Activated T-helper 1 cell treated with anti-CD3 and anti-CD28 coated beads, Interleukin-12 subunit alpha, Interleukin-12 subunit beta, Interleukin-2, Interleukin-4 antibody, amounts not matched to agents 30 ng/mL and 10 ng/mL and 1 ng/mL, durations not matched to agents 14 hours and 24 hours and 36 hours (primary cell): ENCODE measurements at places on chromosomes 13 and 19.

GRCh38 chr13:28047757-28048388, 52.5 kb downstream of the FLT3 start:
- no peak for DNase-seq

DNA sequence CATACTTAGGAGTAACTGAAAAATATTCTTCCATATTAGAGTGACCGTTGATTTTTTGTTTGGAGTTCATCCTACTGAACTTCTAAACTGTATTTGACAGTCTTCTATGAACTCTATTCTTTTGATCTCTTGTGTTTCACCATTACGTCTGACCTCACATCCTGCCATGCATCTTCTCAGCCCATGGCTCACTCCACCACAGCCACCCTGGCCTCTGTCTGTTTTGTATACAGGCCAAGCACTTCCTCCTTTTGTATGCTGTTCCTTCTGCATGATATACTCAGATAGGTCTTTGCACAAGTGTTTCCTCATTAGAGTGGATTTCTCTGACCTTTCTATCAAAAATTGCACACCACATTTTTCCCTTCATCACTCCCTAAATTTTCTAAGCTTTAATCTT, 119.9 kb downstream of the MAB21L1 start:
- no peak for DNase-seq

DNA sequence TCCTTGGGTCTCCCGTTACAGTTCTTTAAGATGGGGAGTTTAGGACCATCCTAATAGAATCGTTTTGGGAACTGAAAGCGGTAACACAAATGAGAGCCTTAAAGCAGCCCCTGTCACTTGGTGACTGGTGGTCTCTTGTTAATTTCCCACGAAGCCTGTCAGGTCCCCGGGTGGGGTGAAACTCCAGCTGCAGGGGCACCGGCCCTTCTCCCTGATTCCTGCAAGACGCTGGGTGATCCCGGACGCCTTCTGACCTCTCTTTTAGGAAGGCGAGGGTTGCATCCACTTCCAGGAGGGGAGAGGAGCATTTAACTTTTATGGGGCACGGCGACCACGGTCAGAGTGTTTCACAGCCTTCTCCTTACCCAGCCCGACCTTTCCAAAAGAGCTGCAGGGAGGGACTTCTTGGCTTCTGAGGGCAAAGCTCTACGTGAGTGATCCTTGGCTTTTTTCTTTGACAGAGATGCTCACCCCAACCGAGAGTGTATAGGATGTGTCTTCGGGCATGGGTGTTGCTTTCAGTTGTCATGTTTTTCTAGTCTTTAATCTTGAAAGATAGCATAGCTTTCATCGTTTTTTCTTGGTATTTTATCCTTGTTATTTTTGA, 688 bp downstream of the ZNF225 start:
- DNase-seq = no peak

DNA sequence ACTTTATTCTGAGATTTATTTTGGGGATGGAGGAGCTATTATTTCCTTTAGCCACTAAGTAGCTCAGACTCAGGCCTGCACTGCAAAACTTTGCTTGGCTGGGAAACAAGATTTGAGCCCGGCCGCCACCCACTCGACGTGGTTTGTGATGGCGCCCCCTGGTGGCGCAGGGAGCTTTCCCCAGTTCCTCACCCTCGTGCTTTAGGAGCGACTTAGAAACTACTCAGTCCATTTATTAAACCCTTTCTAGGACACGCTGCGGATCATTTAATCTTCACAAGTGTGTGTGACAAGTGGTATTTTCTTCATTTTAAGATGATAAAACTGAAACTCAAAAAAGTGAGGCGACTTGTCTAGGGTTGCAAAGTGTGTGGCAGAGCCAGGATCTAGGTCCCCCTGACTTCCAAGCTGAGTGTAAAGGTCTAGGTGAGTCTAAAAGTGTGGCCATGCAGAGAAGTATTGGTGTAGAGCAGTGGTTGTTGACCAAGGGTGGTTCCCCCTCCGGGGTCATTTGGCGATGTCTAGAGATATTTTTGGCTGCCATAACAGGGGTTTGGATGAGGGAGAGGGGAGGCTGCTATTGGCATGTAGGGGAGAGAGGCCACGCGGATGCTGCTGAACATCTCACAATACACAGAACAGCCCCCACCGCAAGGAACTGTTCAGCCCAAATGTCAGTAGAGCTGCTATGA, 2.2 kb downstream of the CXCL17 start:
- peak; percentile 68 for DNase-seq

DNA sequence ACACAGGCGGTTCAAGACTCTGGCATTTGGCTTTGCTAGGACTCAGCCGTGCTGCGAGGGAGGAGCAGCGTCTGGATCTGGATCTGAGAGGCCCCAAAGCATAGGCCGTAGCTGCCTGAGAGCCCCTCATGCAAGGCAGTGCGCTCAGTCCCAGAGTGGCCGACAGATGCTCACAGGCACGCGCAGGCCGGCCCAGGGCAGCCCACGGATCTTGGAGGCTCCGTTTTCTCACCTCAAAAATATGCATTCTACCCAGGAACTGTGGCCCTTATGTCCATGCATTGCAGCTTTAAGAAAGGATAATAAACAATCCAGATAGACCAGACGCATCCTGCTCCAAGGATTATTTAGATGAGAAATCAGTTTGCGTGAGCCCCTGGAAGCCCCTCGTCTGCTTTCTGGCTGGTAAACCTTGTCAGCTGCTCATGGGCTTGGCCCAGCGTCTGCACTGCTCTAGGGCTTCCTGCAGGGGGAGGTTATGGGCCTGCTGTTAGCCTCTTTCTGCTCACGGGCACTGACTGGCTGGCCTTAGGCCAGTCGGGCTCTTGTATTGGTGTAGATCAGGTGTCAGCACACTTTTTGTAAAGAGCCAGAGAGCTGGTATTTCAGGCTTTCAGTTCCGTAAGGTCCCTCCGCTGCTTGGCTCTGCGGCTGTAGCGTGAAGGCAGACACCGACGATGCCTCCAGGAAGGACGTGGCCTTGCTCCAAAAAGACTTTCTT, 24.2 kb downstream of the TEX29 start:
- DNase-seq = no peak

DNA sequence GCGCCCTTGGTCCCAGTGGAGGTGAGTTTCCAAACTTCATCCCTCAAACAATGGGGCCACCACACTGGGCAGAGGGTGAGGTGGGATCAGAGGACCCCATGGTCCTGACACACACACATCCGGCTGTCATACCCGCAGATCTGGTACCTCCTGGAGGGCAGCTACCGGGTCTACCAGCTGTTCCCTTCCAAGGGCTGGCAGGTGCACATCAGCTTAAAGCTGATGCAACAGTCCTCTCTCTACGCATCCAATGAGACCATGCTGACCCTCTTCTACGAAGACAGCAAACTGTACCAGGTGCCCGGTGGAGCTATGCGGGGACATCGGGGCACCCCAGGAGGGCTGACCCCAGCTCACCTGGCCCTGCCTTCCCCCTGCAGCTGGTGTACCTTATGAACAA, 14.0 kb upstream of the PSMD8 start:
- DNase-seq = no peak

DNA sequence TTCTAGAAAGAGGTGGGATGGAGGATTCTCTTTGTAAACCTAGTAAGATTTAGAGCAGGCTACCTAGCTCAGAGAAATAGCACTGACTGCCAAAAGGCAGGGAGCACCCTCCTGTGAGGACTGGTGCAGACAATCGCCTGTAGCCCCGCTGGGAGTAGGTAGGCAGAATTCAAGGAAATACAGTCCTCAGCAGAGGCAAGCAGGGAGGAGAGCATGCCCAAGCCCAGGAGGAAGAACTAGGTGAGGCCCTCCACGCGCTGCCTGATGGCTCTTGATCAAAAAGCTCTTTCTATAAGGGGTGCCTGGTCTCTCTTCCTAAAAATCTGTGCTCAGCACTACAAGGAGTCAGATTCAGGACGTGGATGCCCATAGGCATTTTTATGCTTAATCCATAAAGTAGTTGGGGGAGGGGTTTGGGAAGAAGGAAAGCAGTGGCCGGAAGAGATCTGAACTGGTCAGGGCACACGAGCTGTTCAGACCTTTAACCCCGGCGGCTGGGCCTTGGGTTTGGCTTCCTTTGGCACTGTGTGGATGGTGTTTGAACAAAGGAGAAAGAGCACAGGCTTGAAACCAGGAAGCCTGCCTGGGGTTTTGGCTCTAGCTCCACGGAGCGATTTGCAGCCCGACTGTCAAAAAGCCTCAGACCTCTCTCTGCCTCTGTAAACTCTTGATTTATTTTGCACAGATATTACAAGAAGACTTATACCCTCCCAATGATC, 320.6 kb downstream of the FOXO1 start:
- DNase-seq = no peak

- no peak for DNase-seq
Observed at GRCh38 chr19:23512151-23512925, 117.1 kb upstream of the ZNF91 start.

GRCh38 chr19:33622505-33622808, 704 bp downstream of the CHST8 start:
- DNase-seq = no peak

DNA sequence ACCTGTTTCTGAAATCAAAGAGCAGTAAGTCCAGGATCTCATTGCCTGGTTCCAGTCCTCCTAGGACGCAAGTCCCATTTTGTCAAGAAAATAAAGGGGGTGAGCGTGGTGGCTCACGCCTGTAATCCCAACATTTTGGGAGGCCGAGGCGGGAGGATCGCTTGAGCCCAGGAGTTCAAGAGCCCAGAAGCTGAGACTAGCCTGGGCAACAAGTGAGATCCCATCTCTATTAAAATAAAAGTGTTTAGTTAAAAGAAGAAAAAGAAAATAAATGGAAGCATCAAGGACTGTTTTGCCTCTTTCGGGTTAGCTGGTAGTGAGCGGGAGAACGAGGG, 344 bp upstream of the HAUS5 start:
- DNase-seq = no peak

DNA sequence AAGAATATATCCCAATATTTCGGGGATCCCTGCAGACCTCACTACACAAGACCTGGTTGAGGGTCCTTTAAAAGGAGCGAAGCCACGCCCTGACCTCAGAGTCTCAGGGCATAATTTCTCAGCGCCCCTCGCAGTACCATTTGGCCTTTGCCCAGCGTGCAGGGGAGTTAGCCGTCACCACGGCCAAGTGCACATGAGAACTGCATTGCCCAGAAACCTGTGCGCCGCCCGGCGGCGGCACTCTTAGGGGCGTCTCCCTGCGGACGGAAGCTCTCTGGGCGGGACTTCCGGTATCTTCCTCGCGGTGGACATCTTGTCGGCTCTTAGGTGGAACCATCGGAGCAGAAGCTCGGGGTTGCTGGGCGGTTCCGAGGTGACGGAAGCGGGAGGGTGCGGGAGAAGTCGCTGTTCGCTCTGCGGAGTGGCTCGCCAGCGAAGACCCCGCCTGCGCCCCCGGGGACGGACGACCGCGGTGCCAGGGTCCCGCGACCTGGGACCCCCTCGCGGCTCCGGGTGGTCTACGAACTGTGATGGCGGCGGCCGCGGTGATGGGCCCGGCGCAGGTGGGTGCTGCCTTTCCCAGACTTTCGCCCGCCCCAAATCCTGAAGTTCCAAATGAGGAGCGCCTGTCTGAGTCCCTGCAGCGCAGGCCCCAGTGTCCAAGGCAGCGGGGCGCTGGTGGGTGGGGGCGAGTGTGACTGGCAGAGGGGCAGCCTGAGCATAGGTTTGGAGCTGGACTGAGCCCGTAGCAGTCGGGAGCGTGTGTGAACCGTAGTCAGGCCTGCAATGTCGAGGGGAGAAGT, at the start of gene ZNF134:
Gene ZNF134, plus strand, starts transcription at position 302 of the 803 bp plus-strand sequence. CDS start 5,227 bp downstream, outside the sequence.
- DNase-seq = peak; percentile 84

DNA sequence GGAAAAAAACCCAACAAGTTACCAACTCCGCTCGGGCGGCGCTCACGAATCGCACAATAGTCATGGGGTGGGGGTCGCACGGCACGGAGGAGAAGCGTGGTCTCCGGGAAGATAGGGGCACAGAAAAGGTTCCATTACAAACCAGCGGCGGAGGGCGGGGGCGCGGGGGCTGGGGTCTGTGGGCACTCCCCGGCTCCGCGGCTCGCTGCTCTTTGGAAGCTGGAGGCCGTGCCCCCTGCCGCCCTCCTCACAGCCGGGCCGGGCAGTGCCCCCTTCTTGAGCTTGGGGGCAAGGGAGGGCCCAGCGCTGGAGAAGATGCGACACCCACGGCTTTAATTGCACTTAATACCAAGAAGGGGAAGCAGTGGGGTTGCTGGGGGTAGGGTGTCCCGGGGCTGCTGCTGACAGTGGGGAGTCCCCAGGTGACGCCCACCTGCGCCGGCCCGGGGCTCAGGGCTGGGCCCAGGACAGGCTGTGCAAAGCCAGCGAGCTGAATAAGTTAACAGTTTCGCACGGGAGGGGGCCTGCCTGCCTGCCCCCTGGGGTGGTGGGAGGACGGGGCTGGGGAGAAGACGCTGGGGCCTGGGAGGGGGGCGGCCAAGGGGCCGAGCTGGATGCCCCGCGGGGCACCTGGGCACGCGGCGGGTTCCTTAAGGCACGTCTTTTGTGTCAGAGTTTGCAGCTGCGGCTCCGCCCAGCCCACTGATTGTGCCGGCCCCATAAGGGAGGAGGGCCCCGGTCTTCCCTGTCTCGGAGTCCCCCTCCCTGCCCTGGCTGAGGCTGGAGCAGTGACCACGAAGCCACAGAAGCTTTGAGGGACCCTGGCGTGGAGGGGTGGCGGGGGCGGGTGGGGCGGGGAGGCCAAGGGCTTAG, 9.8 kb downstream of the DCAF15 start:
- DNase-seq = no peak

GRCh38 chr13:82739881-82740280, 1142.4 kb downstream of the SLITRK1 start:
- no peak for DNase-seq

DNA sequence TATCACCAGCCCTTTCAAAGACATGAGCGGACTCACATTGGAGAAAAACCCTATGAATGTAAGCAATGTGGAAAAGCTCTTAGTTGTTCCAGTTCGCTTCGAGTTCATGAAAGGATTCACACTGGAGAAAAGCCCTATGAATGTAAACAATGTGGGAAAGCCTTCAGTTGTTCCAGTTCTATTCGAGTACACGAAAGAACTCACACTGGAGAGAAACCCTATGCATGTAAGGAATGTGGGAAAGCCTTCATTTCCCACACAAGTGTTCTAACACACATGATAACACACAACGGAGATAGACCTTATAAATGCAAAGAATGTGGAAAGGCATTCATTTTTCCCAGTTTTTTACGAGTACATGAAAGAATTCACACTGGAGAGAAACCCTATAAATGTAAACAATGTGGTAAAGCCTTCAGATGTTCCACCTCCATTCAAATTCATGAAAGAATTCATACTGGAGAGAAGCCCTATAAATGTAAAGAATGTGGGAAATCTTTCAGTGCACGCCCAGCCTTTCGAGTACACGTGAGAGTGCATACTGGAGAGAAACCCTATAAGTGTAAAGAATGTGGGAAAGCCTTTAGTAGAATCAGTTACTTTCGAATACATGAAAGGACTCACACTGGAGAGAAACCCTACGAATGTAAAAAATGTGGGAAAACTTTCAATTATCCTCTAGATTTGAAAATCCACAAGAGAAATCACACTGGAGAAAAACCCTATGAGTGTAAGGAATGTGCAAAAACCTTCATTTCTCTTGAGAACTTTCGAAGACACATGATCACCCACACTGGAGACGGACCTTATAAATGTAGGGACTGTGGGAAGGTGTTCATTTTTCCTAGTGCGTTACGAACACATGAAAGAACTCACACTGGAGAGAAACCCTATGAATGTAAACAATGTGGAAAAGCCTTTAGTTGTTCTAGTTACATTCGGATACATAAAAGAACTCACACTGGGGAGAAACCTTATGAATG, 17.6 kb downstream of the ZNF791 start:
- DNase-seq = no peak

GRCh38 chr13:23680845-23681669, 110.8 kb downstream of the TNFRSF19 start:
- DNase-seq = no peak

GRCh38 chr19:16233836-16234551, 36.3 kb downstream of the AP1M1 start:
- no peak for DNase-seq

GRCh38 chr19:1624458-1624857, 19.2 kb upstream of the UQCR11 start:
- peak; percentile 18 for DNase-seq

- no peak for DNase-seq
Observed at GRCh38 chr13:95624020-95624419, 20.5 kb downstream of the DZIP1 start.
